ENCODE measurements at places on chromosomes 7 and 10. TPM values are rescaled to one million over a fixed set of nuclear protein-coding genes. Genes with fewer than 3 reads are reported as not detected.

The TAF5 gene
- 2.7 TPM for total RNA-seq

The ETV1 gene
- total RNA-seq = 2.5 TPM

The EVX1 gene
- 0.13 TPM for total RNA-seq

The TEX36 gene
- not detected for total RNA-seq

The CPVL gene
- 0.37 TPM for total RNA-seq

The PGAM2 gene
- total RNA-seq = not detected

The CACNB2 gene
- total RNA-seq = not detected

The NODAL gene
- not detected for total RNA-seq

The GATA3 gene
- 4.9 TPM for total RNA-seq

The GALNT17 gene
- not detected for total RNA-seq

The COL17A1 gene
- 2.4 TPM for total RNA-seq

The HOXA2 gene
- 0.81 TPM for total RNA-seq

The SMO gene
- total RNA-seq = 14.3 TPM

The SLC4A2 gene
- 201 TPM for total RNA-seq

The SRGN gene
- total RNA-seq = 91.0 TPM

Measured in A549 treated with Hydrocortisone at 1 μM for 4 hours (cell line).